Stimulated activated CD8-positive, alpha-beta memory T cell treated with anti-CD3 and anti-CD28 coated beads, Interleukin-4, amount 100 ng/mL, for 48 hours (primary cell): ENCODE measurements at places on chromosomes 6 and 20.

GRCh38 chr20:64156886-64157875, 7.1 kb upstream of the MYT1 start:
- no peak for DNase-seq

DNA sequence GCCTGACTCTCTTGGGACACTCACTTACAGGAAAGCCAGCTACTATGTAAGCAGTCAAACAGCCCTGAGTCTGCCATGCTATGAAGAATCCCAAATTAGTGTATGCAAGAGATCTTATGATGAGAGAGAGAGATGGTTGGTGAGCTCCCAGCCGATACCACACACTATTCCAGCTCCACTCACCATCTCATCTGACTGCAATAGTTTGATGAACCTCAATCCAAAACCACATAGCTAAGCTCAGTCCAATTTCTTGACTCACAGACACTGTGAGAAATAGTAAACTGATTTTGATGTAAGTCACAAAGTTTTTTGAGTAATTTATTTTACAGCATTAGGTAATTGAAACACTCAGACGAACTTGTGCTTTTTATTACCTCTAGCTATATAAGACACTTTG, 441.4 kb downstream of the COL12A1 start:
- DNase-seq: no peak

- no peak for DNase-seq
Measured at GRCh38 chr6:163764565-163764964, 350.0 kb downstream of the QKI start.

- no peak for DNase-seq
Measured at GRCh38 chr6:11009353-11009752, 34.8 kb downstream of the ELOVL2 start.

GRCh38 chr6:138428944-138429598, 25.0 kb downstream of the HEBP2 start:
- DNase-seq: no peak

DNA sequence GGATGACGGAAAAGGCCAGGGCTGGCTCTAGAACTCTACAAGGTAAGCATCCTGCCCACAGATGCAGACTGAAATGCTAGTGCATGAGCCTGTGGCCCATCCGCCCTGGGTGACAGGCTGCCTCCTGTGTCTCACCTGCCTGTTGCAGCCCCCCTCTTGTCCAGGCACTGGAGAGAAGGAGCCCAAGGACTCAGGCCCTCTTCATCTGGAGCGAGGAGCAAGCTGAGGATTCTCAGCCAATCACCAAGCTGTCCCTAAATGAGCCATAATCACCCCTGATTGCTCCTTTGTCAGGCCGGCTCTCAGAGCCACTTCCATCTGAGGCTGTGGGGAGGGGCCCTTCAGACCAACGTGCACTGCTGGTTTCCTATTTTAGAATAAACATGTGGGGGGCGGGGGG, 10.0 kb upstream of the SLC32A1 start:
- no peak for DNase-seq

GRCh38 chr6:154314084-154314483, 42.5 kb downstream of the IPCEF1 start:
- no peak for DNase-seq

DNA sequence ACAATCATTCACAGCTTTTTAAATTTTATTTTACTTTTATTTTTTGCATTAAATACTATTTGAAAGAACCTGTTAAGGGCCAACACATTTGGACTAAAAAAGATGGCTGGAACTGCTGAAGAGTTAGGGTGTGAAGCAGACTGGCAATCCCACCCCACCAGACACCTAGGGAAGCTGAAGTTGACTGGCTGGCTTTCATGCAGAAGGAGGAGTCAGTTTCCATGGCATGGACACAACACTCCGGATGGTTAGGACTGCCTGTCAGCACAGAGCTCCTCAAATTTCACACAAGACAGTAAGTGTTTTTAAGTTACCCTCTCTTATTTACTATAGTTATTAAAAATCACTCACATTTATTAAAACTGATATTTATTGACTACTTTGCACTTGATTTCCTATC, at the start of gene ANKRD66:
Gene ANKRD66 (plus strand): TSS at position 238 of the 400 bp plus-strand sequence. CDS start 5,016 bp downstream, outside the sequence.
- DNase-seq: no peak

DNA sequence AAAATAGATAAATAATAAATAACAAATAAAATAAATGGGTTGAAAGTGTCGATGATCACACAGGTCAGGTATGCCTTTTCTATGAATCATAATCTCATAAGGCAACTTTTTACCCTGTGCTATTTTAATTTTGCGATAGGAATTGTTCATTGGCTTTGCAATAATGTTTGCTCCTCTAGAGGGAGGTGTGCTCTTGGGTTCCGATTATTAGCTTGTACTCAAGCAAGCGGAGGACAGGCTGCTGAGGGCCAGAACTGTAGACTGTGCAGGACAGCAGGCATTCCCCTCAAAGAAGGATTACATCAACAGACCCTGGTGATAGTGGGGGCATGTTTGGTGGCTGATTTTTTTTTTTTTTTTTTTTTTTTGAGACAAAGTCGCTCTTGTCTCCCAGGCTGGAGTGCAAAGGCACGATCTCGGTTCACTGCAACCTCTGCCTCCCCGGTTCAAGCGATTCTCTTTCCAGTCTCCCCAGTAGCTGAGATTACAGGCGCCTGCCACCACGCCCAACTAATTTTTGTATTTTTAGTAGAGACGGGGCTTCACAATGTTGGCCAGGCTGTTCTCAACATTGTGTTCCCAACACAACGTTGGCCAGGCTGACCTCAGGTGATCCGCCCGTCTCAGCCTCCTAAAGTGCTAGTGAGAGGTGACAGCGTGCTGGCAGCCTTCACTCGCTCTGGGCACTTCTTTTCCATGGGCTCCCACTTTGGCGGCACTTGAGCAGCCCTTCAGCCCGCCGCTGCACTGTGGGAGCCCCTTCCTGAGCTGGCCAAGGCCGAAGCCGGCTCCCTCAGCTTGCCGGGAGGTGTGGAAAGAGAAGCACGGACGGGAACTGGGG, 35.6 kb downstream of the RIOK1 start:
- no peak for DNase-seq
